ENCODE measurements at places on chromosomes 16 and 17.

GRCh38 chr17:63834431-63835166, 7.1 kb upstream of the FTSJ3 start:
- peaks cover 32% of the 10 kb centered on the region for H3K4me1 ChIP-seq
- peak; percentile 64 for DNase-seq
- peaks cover 63% of the 10 kb centered on the region for H3K36me3 ChIP-seq
- H3K27ac ChIP-seq = peak overlapping the region; percentile 67
- no peak overlapping the region for H3K4me3 ChIP-seq
- no peaks in the 10 kb centered on the region for H3K27me3 ChIP-seq

DNA sequence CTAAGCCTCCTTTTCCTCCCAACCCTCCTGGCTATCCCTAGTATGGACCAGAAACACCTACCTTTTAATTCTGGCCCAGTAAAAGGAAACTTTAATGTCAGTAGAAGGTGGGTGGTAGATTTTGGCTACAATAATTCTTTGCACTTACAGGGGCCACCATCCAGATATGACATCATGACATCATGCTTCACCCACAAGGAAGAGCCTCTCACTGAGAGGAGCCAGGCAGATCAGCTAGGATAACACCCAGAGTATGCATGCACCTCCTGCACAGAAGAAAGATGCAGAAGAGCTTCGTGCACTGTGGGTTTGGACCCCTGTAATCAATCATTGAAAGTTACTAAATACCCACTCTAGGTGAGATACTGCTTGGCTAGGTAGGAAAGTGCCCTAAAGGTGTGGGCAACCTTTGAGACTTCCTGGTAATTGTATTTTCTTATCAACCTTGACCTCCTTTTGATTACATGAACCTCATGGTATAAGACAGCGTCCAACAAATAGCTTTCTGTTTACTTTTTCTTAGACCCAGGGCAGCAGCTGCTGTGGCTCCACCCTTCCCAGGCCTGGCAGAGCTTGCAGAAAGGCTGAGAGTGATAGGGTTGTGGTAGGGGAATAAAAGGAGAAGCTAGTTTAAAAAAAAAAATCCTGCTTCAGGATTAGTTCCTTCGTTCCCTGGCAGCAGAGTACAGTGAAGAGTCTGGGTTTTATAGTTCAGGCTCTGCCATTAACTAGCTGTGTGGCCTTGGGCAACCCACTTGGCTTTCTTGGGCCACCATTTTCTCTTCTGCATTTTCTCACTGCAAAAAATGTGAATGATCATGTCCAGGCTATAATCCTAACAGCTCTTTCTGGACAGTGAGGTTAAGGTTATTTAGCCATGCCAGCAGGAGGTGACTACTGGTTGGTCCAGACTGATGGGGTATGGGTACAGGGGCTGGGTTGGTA, 6.2 kb downstream of the MAP3K14 start:
- H3K4me1 ChIP-seq = peaks cover 75% of the 10 kb centered on the region
- peaks cover 70% of the 10 kb centered on the region for H3K36me3 ChIP-seq
- DNase-seq = no peak
- peak overlapping the region; percentile 98 for H3K27ac ChIP-seq
- peak overlapping the region; percentile 91 for H3K4me3 ChIP-seq

- no peaks in the 10 kb centered on the region for H3K27me3 ChIP-seq
- no peak for DNase-seq
- H3K36me3 ChIP-seq = no peaks in the 10 kb centered on the region
- H3K27ac ChIP-seq = no peak overlapping the region
- H3K4me3 ChIP-seq = no peak overlapping the region
Observed at GRCh38 chr17:16467886-16468285, 24.1 kb downstream of the LRRC75A start.

DNA sequence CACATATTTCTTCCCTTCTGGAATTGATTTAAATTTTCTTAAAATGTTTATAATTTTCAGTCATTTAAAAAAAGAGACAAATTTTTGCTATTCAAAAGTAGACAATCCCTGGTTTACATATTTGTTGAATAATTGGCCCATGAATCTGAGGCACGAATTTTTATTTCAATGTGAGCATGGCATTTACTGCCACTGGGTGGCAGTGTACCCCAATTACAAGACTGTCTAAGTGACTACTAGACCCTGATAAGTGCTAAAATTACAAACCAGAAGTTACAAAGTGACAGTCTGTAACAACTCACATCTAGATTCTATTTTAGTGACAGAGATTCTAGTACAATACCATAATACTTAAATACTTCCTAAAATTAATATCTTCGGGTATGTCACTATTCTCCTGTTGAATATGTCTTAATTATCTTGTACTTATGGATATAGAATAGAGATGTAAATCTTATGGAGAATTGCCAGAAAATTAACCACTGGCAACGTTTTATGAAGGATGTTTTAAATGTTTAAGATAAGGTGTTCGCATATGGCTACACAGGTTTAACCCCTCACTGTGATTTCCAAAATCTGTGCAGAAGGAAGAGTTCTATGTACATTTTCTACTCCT, 235.8 kb downstream of the MAP2K4 start:
- H3K27ac ChIP-seq = no peak overlapping the region
- H3K4me3 ChIP-seq = no peak overlapping the region
- H3K36me3 ChIP-seq = no peaks in the 10 kb centered on the region
- H3K27me3 ChIP-seq = no peaks in the 10 kb centered on the region
- no peaks in the 10 kb centered on the region for H3K4me1 ChIP-seq

DNA sequence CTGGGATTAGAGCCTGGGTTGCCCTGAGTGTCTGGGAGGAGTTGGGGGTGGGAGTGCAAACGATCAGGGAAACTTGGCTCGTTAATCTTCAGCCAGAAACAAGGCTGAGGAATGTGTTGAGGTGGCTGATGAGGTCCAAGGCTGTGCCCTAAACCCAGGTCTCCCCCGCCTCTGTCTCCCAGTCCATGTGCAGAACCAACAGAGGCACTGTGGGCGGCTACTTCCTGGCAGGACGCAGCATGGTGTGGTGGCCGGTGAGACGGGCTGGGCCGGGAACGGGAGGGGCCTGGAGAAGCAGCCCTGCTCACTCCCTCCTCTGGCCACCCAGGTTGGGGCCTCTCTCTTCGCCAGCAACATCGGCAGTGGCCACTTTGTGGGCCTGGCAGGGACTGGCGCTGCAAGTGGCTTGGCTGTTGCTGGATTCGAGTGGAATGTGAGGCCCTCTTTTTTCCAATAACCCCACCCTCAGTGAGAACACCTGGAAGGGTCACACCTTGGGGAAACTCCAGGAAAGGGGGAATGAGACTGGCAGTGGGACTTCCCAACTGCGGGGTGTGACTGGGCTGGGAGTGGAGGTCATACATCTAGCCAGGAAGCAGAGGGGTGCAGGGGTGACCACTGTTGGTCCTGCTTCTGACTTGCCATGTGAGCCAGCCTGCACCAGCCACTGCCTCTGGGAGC, 1.7 kb downstream of the SLC5A2 start:
- H3K27me3 ChIP-seq = peaks cover 26% of the 10 kb centered on the region
- H3K36me3 ChIP-seq = peaks cover 2% of the 10 kb centered on the region

DNA sequence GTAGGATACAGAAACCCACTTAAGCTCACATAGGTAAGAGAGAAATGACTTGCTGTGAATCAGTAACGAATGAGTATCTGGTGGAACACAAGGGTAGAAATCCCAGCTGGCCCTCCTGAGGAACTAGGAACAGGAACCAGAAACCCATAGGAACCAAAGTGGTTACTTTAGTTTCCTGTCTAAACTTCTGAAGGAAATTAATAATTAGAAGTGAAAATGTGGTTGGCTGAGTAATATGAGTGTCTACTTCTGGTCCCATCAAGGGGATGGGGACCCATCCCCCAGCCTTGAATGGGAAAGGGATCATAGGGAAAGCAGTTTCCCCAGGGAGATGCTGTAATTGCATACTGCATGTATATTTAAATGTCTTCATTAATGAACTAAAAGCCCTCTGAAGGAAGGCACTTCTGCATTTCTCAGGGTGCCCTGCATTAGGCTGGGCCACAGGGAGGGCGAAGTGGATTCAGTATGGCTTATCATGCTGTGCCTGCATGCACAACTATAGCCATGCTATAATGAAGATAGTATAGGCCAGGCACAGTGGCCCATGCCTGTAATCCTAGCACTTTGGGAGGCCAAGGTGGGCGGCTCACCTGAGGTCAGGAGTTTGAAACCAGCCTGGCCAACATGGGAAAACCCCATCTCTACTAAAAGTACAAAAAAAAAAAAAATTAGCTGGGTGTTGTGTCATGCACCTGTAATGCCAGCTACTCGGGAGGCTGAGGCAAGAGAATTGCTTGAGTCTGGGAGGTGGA, 45.6 kb downstream of the CYB5B start:
- peak overlapping the region; percentile 33 for H3K27ac ChIP-seq
- peaks cover 9% of the 10 kb centered on the region for H3K36me3 ChIP-seq
- peak overlapping the region; percentile 30 for H3K4me3 ChIP-seq
- DNase-seq = peak; percentile 29
- peaks cover 42% of the 10 kb centered on the region for H3K4me1 ChIP-seq
- no peaks in the 10 kb centered on the region for H3K27me3 ChIP-seq

Measured in T-helper 2 cell treated with Interferon-gamma antibody and Interleukin-4, amounts not matched to agents 5 μg/mL and 100 μg/mL, for 36 hours (primary cell).